ENCODE measurements at places on chromosomes 16 and 17.
A peak's percentile ranks its signal among the peaks of the same experiment; 100 is the strongest.

DNA sequence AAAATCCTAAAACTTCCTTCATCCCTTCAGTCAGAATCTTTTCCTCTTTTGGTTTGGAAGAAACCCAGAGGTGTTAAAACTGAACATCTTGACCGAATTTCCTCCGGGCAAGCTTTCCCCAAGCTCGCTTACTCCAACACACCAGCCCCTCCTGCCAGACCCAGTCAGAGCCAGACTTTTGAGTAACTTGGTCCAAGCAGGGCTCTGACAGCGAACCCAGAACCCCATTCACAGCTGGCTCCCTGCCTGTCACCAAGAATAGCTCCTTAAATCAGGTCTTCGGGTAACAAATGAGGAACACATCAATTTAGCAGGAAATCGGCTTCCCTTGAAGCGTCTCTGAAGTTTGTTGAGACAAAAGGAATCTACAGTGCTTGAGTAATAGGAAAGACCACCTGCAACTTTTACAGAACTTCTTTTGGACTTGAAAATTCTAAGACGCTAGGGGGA lies 27.3 kb downstream of the GAS7 start:
- no peak for DNase-seq

- no peak for DNase-seq
Measured at GRCh38 chr16:67647111-67647651, 2.2 kb downstream of the CARMIL2 start.

DNA sequence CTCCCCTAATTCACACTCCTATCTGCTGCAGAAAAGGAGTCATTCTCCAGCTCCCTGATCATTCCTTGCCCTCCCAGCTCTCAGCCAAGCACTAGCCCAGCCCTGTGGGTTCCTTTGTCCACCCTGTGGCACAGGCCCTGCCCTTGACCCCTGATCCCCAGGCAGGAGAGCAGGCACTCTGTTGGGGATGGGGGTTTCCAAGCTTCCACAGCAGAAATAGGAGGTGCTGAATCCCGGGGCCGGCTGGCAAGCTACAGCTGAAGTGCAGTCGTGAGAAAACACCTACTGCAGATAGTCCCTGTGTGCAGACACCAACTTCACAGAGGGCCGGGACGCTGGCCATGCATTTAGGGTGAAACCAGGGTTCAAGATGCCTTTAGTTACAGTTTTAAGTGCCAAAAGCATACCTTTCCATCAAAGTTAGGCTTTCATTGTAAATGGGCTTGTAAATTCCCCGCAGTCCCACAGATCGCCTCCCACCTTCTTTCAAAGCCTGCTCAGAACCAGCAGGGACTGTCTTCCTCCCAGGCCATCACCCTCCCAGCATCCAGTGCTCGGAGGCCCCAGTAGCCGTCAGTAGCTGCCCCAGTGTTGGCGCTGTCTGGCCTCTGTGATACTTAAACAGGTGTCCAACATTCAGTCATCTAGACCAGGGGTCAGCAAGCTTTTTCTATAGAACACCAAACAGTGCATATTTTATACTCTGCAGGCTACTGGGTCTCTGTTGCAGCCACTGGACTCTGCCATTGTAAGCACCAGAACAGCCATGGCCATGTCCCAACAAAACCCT lies 10.6 kb downstream of the CPSF4L start:
- no peak for DNase-seq

DNA sequence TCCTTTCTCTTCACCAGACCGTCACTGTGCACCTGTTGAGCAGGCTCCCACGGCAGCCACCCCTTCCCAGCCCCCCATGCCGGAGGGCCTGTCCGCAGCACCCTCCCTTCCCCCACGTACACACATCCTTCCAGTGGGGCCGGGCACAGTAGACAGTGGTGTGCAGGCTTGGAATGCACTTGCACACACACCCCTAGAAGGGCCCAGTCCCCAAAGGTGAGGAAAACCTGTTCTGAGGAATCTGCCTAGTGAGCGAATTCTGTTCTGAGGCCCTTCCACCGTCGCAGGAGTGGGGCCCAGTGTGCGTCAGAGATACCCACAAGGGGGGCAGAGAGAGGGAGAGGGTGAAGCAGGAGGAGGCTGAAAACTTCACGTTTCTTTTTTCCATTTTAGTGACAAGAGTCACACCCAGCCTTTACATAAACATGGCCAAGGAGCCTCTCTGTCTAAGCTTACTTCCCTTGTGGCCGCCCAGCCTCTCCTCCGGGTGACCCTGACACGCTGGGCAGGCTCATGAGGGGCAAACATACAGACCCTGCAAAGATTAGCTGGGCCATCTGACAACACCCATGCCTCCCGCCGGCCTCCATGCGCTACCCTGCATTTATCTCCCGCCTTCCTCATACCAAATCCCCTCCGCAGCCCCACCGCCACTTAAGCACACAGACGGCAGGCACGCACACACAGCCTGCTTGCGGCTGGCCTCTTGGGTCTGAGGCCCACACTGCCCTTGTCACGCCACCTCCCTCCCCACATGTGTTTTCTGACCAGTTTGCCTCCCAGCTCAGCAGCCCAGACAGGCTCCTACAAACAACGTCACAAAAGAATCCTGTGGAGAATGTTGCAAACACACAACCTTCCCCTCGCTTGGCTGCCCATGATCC lies 1.8 kb downstream of the ZBTB4 start:
- peak; percentile 90 for DNase-seq

Measured in retinal pigment epithelial cell (primary cell).